ENCODE measurements at places on chromosomes 1 and 21.

DNA sequence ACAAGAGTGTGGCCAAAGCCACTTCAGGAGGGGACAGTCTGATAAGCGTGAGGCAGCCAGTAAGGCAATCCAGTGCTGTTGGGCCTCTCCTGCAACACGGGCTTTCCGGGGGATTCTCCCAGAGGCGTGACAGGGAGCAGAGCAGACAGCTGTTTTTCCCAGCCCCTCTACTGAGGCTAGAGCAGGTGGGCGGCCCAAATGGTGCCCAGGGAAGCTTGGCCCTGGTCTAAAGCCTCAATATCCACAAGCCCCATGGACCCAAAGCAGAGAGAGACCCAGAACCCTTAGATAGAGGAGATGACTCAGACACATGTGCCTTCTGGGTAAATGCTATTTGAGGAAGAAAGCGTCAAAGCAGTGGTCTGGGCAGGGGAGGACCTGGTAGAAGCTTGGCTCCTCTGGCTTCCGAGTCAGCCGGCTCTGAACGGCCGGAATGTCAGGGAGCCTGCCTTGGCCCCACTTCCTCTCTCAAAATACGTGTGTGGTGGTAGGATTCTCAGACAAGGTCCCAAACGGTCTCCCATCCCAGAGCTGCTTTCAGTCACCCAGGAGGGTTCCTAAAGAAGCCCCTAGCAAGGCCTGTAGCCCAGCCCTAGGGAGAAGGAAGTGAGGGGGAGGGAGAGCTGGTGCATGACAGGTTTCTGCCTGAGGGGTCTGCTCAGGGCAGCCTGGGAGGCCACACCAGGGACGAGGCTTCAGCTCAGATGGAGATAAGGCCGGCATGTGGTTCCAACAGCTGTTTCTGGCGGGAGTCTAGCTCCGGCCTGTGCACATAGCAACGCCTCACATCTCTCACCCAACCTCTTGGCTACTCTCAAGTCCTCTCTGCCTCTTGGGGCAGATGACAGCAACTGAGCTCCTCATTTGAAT lies 28.8 kb downstream of the PIK3C2B start:
- no peak for DNase-seq

GRCh38 chr1:7045897-7046296 lies 260.6 kb downstream of the CAMTA1 start:
- DNase-seq, result no peak

DNA sequence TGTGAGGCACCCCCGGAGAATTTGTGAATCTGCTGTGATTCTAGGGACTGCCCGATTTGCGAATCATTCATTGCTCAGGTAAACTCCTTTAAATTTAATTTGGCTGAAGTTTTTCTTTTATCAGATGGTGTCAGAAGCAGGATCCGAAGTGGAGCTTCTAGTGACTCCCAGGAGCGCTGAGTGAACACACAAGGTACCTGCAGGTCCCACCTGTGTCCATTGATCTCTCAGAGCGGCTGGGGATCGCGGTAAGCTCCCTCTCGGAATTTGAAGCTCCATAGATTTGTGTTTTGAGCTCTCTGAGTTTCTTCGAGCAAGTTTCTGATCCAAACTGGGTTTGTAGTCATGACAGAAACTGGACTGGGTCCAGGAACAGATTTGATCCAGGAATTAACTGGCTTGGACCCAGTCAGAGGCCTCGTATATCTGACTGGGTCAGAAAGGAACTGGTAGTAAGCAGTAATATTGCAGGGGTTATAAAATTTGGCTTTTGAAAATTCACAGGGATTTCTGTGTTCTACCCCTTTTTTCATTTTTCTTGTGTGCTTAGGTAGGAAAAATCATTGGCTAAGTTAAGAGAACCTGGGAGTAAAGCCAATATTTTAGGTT lies 56.2 kb upstream of the EDEM3 start:
- DNase-seq, result no peak

DNA sequence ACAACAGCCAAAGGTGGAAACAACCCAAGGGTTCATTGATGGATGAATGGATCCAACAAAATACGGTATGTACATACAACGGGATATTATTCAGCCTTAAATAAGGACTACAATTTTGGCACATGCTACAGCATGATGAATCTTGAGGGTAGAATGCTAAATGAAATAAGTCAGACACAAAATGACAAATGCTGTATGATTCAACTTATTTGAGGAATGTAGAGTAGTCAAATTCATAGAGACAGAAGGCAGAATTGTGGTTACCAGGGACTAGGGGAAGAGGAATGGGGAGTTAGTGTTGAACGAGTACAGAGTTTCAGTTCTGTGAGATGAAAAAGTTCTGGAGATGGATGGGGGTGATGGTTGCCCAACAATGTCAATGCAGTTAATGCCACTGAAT lies 118.0 kb upstream of the PAXBP1 start:
- no peak for DNase-seq

GRCh38 chr1:75265792-75266191 lies 131.6 kb downstream of the LHX8 start:
- DNase-seq, result no peak

DNA sequence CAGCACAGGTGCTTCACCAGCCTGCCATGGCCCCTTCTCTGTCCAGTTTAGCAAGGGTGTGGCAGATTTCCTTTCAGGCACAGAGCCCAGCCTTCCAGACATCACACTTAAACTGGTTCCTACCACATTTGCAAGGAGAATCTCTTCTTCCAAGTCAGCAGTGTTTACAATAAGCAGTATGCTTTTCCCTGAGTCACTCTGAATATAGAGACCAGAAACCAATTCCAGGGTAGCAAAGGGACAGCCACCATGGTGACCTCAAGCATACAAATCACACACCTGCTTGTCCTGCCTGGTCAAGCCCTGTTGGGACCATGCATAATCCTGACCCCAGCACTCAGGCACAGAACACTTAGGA lies 8.7 kb upstream of the CBR3 start:
- no peak for DNase-seq

DNA sequence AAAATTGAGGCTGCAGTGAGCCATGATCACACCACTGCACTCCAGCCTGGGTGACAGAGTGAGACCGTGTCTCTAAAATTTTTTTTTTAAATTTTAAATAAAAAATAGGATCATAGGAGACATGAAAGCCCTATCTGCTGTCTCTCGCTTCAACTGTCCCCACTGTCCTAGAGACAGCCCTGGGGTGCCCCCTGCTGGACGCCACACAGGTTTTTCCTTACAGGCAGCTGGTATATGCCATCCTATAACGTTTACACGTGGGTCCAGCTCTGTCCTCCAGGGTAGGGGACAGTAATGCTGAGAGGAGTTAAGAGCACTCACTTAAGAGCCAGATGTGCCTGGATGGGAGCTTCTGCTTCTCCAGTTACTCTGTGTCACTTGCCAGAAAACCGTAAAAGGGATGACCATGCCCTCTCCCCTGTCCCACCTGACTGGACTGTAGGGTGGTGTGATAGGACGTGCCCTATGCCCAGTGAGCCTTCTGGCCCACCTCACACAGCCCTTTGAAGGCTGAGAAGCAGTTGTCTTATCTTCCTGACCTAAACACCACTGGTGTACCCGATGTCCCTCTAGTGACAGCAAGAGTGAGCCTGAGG lies 8.5 kb downstream of the FBXO2 start:
- DNase-seq, result no peak

- no peak for DNase-seq
Measured at GRCh38 chr1:107293901-107294613, 153.2 kb downstream of the NTNG1 start.

DNA sequence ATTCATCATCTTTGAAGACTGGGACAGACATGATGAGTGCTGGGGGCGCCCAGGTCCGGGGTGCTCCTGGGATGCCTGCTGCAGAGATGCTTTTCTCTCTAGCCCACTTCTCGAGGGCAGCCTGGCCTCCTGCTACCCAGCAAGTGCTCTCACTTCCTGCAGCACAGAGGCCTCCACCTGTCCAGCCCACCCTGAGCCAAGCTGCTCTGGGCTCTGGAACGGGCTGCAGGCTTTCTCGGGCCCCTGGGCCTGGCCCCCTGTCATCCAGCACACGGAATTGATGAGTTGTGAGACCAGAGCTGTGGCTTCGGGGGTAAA lies 469.5 kb upstream of the VAMP3 start:
- DNase-seq, result no peak

GRCh38 chr1:12435639-12436344 lies 182.2 kb downstream of the DHRS3 start:
- no peak for DNase-seq

Measured in AG09309 (cell line).